ENCODE measurements at places on chromosomes 7 and 10. TPM values are rescaled to one million over a fixed set of nuclear protein-coding genes. Genes with fewer than 3 reads are reported as not detected.
A peak's percentile ranks its signal among the peaks of the same experiment; 100 is the strongest.

The ADRB1 gene
- 2.1 TPM for total RNA-seq

DNA sequence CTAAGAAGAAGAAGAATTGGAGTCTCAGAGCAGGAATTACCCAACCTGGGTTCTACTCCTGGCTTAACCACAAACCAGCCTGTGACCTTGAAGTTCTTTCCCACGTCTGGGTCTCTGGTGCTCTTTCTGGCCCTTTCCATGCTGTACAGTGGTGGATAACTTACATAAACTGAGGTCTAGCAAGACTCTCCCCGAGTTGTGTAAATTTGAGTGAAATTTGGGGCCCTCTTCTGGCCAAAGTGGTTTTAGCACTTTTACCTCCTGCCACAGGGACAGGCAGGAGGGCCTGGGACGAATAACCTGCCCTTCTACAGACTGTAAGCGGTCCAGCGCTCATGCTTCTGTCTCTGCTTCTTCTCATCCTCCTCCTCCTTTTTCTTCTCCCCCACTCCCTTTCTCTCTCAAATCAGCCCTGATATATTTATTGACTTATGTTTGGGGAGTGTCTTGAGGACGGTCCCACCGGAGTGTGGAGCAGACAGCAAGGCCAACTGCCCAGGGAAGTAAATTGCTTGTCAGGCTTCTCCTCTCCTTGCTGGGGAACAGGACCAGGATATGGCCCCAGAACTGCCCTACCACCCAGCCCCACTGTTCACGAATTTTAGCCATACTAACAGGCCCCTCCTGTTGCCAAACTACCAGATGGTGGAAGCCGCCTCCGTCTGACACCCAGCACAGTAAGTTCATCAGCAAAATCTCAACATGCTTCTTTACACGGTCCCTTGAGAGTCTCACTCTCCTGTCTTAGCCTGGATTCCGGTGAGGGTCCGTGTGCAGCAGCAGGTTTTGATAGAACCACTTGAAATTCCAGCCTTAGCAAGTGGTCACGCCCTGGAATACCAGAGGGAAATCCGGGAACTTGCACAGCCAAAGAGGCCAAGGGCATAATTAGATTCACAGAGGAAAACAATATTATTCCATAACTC, 4.0 kb upstream of the SH3PXD2A start:
- peak; percentile 75 for DNase-seq
- peaks cover 12% of the 10 kb centered on the region for H3K27me3 ChIP-seq
- H3K4me3 ChIP-seq = no peak overlapping the region

DNA sequence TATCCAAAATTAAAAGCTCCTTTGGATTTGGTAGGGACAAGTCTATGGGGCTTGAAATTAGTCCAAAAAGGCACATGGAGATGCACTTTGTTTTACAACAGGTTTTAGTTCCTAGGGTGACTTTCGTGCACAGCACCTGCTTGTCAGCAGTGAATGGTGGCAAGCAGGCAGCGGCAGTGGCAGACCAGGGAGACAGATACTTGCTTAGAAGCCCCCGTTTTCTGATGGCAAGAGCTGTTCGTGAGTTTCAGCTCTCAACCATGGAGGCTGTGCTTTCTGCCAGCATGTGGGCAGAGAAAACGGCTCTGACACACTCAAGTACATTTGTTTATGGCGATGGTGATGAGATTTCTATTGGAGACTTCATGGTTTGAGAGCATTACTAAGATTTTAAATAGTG, 61.7 kb upstream of the SHH start:
- no peaks in the 10 kb centered on the region for H3K27me3 ChIP-seq
- no peak for DNase-seq
- H3K36me3 ChIP-seq = no peaks in the 10 kb centered on the region
- H3K4me3 ChIP-seq = no peak overlapping the region

The STEAP4 gene
- total RNA-seq = 3.0 TPM

DNA sequence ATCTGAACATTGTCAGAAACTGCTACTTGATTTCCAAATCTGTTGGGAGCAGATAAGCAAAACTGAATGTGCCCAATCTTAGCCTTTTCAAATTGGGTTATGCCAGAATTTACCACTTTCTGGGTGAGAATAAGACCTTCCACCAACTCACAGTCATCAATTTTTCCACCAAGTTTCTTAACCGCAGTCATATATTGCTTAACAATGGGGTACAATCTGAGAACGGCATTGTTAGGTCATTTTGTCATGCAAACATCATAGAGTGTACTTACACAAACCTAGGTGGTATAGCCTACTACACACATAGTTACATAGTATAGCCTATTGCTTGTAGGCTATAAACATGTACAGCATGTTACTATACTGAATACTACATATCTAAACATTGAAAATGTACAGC, 16.0 kb downstream of the MRPS33 start:
- no peak overlapping the region for H3K4me3 ChIP-seq
- H3K27me3 ChIP-seq = no peaks in the 10 kb centered on the region
- no peak for DNase-seq
- no peaks in the 10 kb centered on the region for H3K36me3 ChIP-seq
- no peaks in the 10 kb centered on the region for H3K4me1 ChIP-seq
- H3K27ac ChIP-seq = no peak overlapping the region

DNA sequence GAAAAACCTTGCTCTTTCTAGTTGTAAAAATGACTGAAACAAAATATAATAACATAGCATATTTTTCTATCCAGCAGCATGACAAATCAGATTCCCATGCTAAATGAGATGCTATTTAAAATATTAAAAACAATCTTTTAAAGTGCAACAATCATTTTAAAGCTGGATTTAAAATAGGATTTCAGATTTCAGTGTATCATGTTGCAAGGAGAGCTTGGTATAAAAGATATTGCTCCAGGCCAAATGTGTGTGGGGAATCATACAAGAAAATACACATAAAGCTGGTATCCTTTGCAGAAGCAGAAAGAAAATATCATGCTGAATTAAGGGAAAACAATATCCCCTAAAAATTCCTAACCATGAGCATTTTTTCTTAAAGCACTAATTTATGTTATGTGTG, 42.2 kb downstream of the SLC13A1 start:
- no peaks in the 10 kb centered on the region for H3K27me3 ChIP-seq
- H3K36me3 ChIP-seq = no peaks in the 10 kb centered on the region
- no peak overlapping the region for H3K27ac ChIP-seq
- no peak for DNase-seq
- no peaks in the 10 kb centered on the region for H3K4me1 ChIP-seq
- H3K4me3 ChIP-seq = no peak overlapping the region

The RARRES2 gene
- total RNA-seq = not detected

GRCh38 chr10:73941300-73941699, 30.4 kb downstream of the PLAU start:
- no peak overlapping the region for H3K27ac ChIP-seq
- no peak for DNase-seq
- no peak overlapping the region for H3K4me3 ChIP-seq
- no peaks in the 10 kb centered on the region for H3K27me3 ChIP-seq
- H3K36me3 ChIP-seq = no peaks in the 10 kb centered on the region

- no peak for DNase-seq
- no peaks in the 10 kb centered on the region for H3K4me1 ChIP-seq
- H3K36me3 ChIP-seq = no peaks in the 10 kb centered on the region
- no peaks in the 10 kb centered on the region for H3K27me3 ChIP-seq
- no peak overlapping the region for H3K4me3 ChIP-seq
Measured at GRCh38 chr7:131080754-131081153, 246.9 kb upstream of the MKLN1 start.

GRCh38 chr10:110144507-110144906, 62.9 kb upstream of the MXI1 start:
- peaks cover 21% of the 10 kb centered on the region for H3K27me3 ChIP-seq
- H3K27ac ChIP-seq = no peak overlapping the region
- DNase-seq = no peak
- H3K4me3 ChIP-seq = no peak overlapping the region
- H3K36me3 ChIP-seq = no peaks in the 10 kb centered on the region
- H3K4me1 ChIP-seq = peaks cover 8% of the 10 kb centered on the region

GRCh38 chr10:30862486-30862885, 169.2 kb downstream of the ZNF438 start:
- H3K4me1 ChIP-seq = no peaks in the 10 kb centered on the region
- no peaks in the 10 kb centered on the region for H3K36me3 ChIP-seq
- H3K4me3 ChIP-seq = no peak overlapping the region
- H3K27me3 ChIP-seq = no peaks in the 10 kb centered on the region
- H3K27ac ChIP-seq = no peak overlapping the region

DNA sequence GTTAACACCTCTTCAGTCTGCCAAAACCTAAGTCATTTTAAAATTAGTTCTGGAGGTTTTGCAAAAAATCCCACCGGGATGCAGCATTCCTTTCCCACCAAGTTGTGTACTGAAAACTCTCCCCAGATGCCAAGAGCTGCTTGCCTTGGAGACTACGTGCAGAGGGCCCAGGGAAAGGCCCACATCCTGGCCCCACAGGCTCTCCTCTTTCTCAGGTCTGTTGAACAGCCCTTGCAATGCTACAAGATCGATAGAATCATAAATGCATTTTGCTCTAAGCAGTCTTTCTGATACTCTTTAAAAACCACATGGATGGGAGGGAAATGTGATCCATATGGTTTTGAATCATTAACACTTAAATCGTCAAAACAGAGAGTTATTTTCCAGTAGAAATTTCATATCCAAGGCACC, 126.7 kb upstream of the ZMIZ1 start:
- no peak overlapping the region for H3K27ac ChIP-seq
- H3K36me3 ChIP-seq = no peaks in the 10 kb centered on the region
- no peak for DNase-seq
- H3K27me3 ChIP-seq = no peaks in the 10 kb centered on the region

DNA sequence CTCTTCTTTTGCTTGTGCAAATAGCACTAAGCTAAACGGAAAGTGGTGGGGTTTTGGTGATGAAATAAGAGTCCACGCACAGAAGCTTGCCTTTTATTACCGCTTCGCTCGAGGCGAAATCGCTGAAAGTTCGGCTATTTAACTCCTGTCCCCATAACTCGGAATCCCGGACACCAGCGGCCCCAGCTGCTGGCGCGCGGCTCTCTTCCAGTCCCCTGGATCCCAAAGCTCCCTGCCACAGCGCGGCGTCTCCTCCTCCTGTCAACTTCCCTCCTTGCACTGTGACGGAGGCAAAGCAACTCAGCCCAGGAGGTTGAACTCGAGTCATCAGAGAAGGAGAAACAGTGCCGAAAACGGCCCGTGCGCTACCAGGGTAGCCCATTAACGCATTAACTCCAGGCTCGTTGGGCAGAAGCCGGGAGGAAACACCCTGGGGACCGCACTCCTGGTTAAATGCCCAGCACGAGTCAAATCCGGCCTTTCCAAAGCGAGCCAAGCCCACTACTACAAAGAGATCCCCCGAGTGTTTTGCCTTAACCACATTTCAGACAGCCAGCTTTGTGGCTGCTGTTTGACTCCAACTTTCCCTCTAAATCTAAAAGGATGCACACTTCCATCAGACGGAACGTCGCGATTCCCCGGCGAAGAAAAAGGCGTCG, 1.3 kb downstream of the SEMA3D start:
- no peaks in the 10 kb centered on the region for H3K36me3 ChIP-seq
- peak overlapping the region; percentile 24 for H3K4me3 ChIP-seq
- no peaks in the 10 kb centered on the region for H3K27me3 ChIP-seq
- DNase-seq = no peak
- H3K27ac ChIP-seq = no peak overlapping the region

DNA sequence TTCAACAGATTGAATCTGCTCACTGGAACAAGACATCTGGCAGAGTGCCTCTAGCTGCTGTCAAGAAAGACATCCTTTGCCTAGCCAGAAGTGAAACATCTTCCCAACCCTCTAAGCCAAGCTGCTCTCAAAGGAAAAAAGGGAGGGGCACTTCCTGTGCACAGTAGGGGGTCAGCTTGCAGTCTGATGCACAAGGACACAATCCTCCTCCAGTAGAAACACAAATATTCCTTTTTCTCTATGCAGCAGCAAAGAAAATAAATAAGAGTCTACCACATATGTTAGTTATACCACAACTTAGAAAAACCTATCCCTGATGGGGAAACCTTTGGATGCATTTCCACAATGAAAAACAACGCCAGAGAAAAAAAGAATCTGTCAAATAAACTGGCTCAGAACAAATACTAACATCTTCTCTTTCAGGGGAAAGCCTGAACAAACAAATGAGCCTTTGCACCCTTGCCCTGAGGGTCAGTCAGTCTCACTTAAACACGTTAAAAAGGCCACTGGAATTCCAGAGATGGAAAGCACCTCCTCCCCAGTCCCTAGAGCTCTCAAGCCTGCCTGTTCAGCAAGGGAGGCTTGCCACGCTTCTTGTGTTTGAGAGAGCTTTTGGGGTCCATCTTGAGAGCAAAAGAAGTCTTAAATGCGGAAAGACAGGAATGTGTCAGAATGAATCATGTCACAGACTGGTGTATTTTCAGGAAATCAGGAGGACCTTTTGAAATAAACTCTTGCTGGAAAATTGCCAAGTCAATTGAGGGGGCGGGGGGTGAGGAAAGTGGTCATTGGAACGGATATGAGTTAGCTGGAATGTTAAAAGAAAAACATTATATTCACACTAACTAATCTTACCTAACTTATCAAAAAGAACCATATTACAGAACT, 7.5 kb downstream of the LAMB1 start:
- no peaks in the 10 kb centered on the region for H3K36me3 ChIP-seq
- no peak for DNase-seq
- H3K4me3 ChIP-seq = no peak overlapping the region
- peaks cover 3% of the 10 kb centered on the region for H3K27me3 ChIP-seq

DNA sequence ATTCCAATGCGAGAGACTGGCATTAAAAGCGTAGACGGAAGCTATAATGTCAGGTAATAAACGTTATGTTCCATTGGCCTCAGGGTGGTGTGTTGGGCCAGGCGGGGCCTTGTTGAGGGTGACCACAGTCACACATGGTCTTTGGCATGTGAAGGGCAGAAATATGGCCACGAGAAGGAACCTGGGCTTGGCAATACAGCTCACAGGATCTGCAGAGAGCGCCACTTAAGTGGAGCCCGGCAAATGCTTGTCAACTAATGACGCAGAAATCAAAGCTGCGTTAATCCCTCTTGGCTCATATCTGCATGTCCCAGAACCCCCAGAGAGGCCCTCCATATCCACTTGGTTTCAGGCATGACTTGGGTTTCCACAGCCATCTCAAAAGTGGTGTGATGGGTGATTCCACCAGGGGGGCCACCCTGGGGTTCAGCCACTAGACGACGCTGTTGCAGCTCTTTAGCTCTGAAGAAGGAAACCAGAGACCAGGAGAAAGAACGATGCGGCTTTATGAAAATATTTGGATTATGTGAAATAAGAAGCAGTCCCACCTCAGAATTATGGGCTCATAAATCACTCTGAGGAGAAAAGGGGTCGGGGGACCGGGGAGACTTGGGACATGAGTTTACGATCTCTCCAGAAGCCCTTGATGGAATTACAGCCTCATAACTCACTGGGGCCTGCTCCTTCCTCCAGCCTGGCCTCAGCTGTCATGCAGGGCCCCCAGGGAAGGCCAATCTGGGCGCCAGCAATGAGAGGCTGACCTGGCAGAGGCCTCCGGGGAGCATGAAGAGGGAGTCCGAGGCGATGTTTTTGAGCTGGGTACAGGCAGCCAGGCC, 462.5 kb downstream of the PLXNA4 start:
- no peak overlapping the region for H3K4me3 ChIP-seq
- no peak for DNase-seq
- no peaks in the 10 kb centered on the region for H3K4me1 ChIP-seq
- no peaks in the 10 kb centered on the region for H3K27me3 ChIP-seq

The BAIAP2L1 gene
- total RNA-seq = not detected

The NPSR1 gene
- not detected for total RNA-seq

- H3K36me3 ChIP-seq = peaks cover 74% of the 10 kb centered on the region
- DNase-seq = no peak
- H3K4me3 ChIP-seq = no peak overlapping the region
- no peak overlapping the region for H3K27ac ChIP-seq
- H3K27me3 ChIP-seq = no peaks in the 10 kb centered on the region
Measured at GRCh38 chr10:35027567-35027966, 62.6 kb downstream of the CUL2 start.
